ENCODE measurements at places on chromosomes 3 and 15.
A peak's percentile ranks its signal among the peaks of the same experiment; 100 is the strongest.

DNA sequence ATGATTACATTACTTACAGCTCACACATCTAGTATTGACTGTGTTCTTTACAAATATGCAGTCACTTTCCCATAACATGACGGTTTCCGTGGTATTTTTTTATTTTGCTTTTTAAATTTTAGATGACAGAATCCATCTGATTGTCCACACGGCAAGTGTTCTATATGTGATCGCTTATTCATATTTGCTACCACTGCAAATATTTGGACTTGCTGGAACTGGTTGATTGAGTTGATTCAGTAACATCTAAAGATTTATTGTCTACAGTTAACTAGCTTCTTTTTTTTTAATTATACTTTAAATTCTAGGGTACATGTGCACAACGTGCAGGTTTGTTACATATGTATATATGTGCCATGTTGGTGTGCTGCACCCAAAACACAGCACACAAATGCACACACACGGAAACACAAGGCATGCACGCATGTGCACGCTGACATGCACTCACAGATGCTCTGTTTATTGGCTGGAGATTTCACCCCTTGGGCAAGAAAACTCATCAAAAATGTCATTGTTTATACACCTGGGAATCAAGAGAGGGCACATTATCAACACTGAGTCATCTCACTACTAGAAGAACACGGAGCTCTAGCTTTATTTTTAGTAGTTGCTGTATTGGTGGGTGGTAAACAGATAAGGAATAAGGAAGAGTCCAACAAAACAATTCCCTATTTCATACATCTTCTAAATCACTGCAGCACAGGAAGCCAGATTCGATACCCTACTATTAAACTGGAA is 16.4 kb downstream of the ARRDC4 start:
- DNase-seq, result no peak

DNA sequence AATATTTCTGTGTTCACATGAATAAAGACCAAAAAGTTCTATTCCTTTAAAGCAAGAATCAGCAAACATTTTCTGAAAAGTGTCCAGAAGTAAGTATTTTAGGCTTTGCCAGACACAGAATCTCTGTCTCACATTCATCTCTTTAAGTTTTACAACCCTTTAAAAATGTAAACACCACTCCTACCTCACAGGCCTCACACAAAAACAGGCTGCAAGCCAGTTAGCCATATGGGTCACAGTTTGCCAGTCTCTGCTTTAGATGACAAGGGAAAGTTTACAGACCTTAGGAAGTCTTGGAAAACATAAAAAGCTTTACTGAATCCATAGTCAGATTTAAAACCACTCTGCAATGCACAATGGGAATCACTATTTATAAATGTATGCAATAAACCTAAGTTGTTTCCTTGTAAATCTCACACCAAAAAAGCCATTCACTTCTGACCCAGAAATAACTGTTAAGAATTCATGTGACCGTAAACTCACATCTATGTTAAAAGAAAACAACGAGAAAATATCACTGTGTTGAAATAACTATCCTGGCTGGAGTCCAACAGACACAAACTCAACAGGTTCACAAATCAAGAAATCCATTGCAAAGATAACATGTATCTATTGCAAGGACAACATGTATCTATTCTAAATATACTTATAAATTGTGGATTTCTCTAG is 308.2 kb downstream of the ULK4 start:
- DNase-seq, result no peak

- DNase-seq, result no peak
Observed at GRCh38 chr15:89178307-89178977, 42.9 kb downstream of the RLBP1 start.

GRCh38 chr15:62035256-62035924 is 24.9 kb downstream of the VPS13C start:
- no peak for DNase-seq

DNA sequence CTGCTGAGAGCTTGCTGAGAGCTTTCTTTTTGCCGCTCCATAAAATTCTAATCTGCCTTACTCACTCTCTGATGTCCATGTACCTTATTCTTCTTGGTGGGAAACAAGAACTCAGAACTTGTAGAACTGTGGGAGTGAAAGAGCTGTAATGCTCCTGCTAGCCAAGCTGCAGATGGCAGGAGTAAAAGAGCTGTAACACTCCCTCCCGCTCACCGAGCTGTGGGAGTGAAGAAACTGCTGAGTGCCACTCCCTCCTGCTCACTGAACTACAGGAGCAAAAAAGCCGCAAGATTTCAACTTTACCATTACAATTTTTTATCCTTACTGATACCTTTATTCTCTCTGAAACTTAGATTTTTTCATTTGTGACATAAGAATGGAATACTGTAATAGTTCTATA is 199.1 kb downstream of the SI start:
- DNase-seq, result no peak

GRCh38 chr3:4776980-4777581 is 202.2 kb upstream of the BHLHE40 start:
- DNase-seq, result no peak

GRCh38 chr3:128378631-128379347 is 87.9 kb downstream of the DNAJB8 start:
- DNase-seq, result no peak

- DNase-seq, result no peak
Observed at GRCh38 chr15:91151781-91152563, 51.9 kb downstream of the SV2B start.

DNA sequence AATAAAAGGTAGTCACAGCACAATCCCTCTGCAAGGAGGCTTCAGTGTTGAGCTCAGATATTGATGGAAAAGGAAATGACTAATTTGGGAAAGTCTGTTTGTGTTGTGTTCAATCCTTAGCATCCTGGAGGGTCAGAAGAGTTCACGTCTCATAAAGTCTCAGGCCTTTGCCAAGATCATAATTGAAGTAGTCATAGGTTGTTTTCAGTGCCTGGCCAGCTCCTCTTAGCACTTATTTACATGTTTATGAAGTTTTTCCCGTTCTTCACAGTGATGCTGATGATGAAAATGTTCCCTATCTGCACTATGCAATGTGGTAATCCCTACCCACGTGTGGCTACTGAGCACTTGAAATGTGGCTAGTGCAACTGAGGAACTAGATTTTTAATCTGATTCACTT is 61.6 kb upstream of the TGFBR2 start:
- no peak for DNase-seq

DNA sequence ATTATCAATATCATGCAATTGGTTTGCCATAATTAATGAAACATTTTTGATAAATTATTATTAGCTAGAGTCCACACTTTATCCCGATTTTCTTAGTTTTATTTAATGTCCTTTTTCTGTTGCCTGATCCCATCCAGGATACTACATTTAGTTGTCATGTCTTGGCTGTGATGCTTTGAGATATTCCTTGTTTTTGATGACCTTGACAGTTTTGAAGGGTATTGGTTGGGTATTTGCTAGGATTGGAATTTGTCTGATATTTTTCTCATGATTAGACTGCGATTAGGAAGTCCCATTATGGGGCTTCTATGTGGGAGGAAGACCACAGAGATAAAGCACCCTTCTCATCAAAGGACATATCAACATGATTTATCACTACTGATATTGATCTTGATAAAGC is 43.0 kb downstream of the CGNL1 start:
- no peak for DNase-seq

GRCh38 chr3:95815828-95816227 is 998.6 kb upstream of the EPHA6 start:
- no peak for DNase-seq

DNA sequence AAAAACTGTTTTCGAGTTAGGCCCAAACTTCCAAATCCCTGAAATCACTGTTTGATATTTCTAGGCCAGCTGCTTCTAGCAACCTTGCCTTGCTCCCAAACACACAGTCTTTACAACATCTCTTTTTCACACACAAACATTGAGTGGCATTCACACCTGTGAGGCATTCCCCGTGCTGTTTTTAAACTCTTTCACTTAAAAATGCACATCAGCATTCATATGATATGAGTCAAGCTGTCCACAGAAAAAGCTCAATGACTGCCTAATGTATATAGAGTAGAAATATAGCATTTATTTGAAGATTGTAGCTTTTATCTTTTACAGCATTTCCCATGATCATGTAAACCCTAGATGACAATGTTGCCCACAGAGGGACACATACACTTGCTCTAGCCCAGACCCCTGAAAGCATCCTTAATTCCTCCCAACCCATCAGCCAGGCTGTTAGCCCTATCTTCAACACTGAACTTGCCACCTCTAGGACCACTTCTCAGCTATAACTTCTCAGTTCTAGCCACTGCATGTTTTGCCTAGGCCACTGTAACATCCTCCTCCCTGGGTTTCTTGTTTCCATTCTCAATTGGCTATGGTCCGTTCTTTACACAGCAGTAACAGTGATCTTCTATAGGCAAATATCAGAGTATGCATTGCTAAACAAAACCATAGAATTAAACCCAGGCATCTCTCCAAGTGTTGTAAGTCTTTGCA is 782.6 kb downstream of the DIPK2A start:
- no peak for DNase-seq

DNA sequence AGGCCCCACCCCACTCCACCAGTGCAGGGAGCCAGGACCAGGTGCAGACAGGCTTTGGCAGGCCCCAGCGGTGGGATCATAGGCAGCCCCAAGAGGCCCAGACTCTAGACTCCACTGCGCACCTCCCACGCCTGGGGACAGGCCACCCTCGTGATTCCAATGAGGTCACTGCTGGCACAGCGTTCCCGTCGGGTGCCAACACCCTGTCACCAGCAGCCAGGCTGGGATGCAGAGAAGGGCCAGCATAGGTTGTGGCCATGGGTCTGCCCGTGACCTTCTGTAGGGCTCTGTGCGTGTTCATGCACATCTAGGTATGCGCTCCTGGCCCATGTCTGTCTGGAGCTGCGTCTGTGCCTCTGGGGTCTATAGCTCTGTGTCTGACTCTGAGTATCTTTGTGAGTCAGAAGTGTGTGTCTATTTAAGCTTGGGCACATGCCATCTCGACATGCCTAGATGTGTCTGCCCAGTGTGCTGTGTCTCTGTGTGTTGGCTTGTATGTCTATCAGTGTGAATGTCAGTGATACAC is 13.0 kb downstream of the VIPR1 start:
- no peak for DNase-seq

GRCh38 chr15:63465104-63465503 is 39.3 kb upstream of the USP3 start:
- DNase-seq, result no peak

- DNase-seq, result no peak
Observed at GRCh38 chr3:3734881-3735280, 64.3 kb upstream of the LRRN1 start.

GRCh38 chr15:32643907-32644445 is 2.5 kb downstream of the SCG5 start:
- DNase-seq, result no peak

GRCh38 chr3:43036621-43037423 is 57.7 kb downstream of the GASK1A start:
- no peak for DNase-seq

DNA sequence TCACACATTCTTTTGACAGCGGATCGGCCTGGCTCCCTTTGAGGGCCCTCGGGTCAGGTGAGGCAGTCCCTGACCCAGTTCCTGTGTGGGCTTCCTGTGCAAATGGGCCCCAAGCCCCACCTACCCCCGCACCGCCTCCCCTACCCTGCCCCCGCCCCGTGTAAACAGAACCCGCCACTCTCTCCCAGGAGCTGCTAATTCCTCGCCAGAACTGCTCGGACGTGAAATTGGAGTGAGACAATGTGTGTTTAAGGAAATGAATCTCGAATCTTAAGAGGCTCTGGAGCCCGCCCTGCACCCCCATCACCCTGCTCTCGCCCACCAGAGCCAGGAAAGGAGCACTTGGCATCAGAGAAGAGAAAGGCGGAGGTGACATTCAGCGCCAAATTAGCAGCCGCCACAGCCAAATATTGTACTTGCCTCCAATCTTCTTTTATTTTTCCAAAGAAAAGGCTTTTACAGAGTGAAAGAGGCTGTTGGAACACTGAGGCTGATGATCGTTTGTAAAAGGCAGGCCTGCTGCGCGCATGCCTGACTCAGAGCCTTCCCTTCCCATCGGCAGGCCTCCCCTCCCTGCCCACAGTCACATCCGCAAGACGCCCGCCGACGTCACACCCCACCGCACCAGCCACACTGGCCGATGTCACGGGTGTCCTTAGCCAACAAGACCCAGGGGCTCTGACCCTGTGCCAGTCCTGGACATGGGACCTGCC is 53.1 kb downstream of the CACNA2D2 start:
- peak; percentile 58 for DNase-seq

- DNase-seq, result no peak
Observed at GRCh38 chr15:31367021-31367729, 40.5 kb downstream of the KLF13 start.

- DNase-seq, result no peak
Observed at GRCh38 chr3:67288466-67289106, 290.5 kb downstream of the KBTBD8 start.

GRCh38 chr15:29345549-29346525 is 76.2 kb upstream of the NSMCE3 start:
- DNase-seq, result no peak

DNA sequence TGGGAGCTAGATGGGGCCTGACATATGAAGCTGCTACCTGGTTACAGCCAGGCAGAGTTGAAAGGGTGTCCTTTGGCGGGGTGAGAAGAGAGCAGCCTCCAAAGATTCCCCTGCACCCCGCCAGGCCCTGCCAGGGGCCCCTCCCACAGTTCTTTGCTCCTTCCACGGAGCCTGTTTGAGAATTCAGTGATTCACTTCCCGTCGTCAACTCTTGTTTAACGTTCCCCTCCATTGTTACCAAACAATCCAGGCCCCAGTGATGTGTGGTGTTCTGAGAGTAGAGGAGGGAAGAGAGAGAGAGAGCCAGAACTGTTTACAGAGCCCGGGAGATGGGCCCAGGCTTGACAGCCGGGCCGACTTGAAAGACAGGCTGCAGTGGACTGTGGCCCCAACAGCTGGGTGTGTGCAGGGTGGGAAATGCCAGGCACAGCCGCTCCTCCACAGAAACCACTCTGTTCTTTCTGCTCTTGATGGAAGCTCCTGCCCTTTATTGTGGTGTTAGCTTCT is 81.5 kb downstream of the SMAD3 start:
- no peak for DNase-seq

GRCh38 chr15:83112233-83112955 is 4.9 kb downstream of the TM6SF1 start:
- DNase-seq, result no peak

GRCh38 chr3:30848087-30848779 is 46.2 kb downstream of the GADL1 start:
- DNase-seq, result no peak

- no peak for DNase-seq
Observed at GRCh38 chr3:139460076-139460475, 16.2 kb downstream of the RBP2 start.

- no peak for DNase-seq
Observed at GRCh38 chr15:84819291-84819768, 2.2 kb downstream of the ALPK3 start.

GRCh38 chr3:106617276-106617675 is 748.5 kb upstream of the CBLB start:
- DNase-seq, result no peak

- DNase-seq, result no peak
Observed at GRCh38 chr15:42157381-42157780, 945 bp upstream of the PLA2G4F start.

- DNase-seq, result no peak
Observed at GRCh38 chr3:65936908-65937638, 101.6 kb downstream of the MAGI1 start.

- no peak for DNase-seq
Observed at GRCh38 chr3:197877902-197878301, 72.1 kb upstream of the RPL35A start.

Data from activated CD8-positive, alpha-beta memory T cell treated with anti-CD3 and anti-CD28 coated beads for 4 hours (primary cell).